ENCODE measurements at places on chromosomes 3 and 15. TPM values are rescaled to one million over a fixed set of nuclear protein-coding genes. Genes with fewer than 3 reads are reported as not detected.

Gene POLQ
- total RNA-seq, result 1.6 TPM

DNA sequence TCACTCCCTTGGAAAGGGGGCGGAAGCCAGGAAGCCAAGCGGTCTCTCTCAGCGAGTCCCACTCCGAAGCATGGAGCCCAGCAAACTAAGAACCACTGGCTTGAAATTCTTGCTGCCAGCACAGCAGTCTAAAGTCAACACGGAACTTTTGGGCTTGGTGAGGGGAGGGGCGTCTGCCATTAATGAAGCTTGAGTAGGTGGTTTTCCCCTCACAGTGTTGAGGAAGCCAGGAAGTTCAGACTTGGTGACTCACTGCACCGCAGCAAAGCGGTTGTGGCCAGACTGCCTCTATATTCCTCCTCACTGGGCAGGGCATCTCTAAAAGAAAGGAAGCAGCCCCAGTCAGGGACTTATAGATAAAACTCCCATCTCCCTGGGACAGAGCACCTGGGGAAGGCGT lies 665.4 kb upstream of the CBLB start:
- no peak for DNase-seq

DNA sequence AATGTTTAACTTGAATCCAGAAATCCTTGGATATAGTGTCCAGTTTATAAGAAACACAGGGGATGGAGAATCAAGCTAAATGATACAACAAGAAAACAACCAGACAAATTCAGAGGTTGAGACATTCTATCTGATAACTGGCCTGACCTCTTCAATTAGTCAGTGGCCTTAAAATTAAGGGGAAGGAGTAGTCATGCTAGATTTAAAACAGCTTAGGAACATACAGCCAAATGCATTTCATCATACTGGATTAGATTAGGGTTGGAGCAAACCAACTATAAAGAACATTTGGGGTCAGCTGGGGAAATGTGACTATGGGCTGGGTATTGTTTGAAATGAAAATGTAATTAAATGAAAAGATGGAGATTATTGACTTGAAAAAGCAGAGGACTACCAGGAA lies 53.3 kb downstream of the PPARG start:
- DNase-seq, result no peak

Gene UBXN7
- total RNA-seq, result 31.0 TPM

DNA sequence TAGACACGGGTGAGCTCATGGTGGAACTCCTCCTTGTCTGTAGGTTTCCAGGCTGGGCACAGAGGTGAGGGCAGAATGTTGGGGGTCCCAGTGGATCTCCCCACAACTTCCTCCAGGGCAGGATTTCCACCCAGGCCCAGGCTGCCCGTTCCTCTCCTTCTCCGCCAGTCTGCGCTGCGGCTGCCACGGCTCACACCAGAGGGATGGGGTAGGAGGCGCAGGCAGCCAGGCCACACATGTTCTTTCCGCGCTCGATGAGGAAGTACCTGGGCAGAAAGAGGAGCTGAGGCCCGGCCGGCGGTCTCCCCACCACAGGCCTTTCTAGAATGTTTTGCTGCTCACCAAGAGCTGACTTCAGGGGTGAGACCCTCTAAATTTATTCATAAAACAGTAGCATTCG lies 22.9 kb downstream of the CTSH start:
- no peak for DNase-seq

GRCh38 chr3:195549931-195550519 lies 6.9 kb upstream of the PPP1R2 start:
- DNase-seq, result no peak

DNA sequence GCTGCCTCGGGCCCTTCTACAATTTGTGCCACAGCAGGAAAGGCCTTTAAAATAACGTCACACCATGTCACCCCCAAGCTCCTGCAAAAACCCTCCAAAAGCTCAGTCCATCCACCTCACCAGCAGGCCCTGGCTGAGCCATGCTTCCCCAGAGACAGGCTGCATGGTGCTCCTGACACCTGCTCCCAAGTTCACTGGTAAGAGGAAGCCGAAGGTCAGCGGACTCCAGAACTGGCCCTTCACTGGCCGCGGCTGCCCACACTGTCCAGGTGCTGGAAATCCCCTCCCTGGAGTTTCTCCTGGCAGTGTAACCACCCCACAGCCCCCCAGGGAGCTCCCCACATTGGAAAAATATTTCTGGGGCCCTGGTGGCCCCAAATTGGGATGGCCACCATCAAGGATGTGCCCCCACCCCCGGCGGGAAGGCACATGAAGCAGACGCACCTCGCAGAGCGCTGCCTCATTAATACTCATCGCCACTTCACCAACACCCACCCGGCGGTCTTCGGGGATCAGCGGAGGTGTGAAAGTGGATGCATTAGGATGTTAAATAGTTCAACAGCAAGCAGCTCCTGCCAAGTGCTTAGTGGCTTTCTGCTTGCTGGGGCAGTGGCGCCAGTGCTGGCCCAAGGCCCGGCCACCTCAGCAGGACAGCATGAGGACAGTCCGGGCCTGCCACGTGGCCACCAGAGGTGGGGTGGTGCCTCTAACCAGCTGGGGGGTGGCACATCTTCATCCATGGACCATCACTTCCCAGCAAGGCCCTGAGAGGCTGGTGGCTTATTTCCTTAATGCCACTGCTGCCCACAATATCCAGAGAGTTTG lies 146.1 kb upstream of the IQSEC1 start:
- no peak for DNase-seq

Gene KLHL24
- 53.6 TPM for total RNA-seq

Gene ISG20
- total RNA-seq, result 36.5 TPM

- no peak for DNase-seq
Observed at GRCh38 chr3:63441262-63441661, 163.2 kb downstream of the SYNPR start.

Gene RAMAC
- total RNA-seq, result 16.5 TPM

GRCh38 chr3:118171236-118171852 lies 863.3 kb downstream of the IGSF11 start:
- no peak for DNase-seq

GRCh38 chr3:65576966-65577365 lies 461.8 kb downstream of the MAGI1 start:
- no peak for DNase-seq

Gene ACOX2
- total RNA-seq, result 0.10 TPM

DNA sequence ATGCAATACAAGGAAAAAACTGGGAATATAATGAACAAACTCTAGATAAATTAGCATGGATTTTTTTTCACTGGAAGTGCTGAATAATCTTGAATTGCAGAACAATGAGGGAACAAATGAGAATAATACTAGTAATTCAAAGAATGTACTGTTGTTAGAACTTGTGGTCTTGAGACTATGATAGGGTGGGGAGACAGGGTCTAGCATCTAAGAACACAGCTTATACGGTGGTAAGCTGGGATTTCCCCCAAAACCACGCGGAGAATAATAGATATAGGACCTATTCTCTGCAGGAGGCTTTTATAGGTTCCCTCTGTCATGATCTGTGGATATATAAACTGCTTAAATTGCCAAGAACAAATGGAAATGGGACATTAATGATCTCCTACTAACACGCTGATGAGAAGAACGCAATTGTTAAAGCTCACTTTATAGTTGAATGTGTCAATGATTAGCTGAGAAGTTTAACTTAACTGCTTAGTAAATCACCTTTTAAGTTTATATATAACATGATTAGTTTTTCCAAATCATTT lies 692.3 kb downstream of the ZPLD1 start:
- DNase-seq, result no peak

DNA sequence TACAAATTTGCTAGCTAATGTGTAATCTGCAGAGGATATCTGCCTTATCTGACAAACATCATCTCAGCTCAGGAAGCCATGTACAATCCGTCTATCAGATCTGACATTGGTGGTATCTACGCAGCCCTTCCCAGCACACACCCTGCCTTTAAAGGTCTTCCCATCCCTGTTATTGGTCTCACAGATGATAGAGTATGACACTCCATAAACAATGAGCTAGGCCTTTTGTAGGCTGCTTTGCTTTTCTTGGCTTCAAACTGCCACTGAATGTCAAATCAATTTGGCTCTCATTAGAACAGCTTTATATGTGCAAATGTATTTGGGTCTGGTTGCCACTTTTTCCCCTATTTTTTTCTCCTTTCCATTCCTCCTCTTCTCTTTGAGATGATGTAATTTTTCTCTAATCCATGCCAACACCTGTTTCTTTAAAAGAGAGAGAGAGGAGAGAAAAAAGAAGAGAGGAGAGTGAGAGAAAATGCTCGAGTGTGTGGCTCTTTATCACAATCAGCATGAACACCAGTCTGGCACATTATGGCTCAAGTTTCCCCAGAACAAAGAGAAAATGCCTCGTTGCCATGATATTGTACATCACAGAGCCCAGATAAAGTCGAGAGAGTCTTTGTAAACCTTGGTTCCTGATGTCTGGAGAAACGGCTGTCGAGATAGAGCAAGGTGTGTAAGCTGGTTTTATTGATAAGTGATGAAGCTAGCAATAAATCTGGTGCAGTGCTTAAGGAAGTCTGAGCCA lies 80.8 kb upstream of the DPH6 start:
- no peak for DNase-seq

DNA sequence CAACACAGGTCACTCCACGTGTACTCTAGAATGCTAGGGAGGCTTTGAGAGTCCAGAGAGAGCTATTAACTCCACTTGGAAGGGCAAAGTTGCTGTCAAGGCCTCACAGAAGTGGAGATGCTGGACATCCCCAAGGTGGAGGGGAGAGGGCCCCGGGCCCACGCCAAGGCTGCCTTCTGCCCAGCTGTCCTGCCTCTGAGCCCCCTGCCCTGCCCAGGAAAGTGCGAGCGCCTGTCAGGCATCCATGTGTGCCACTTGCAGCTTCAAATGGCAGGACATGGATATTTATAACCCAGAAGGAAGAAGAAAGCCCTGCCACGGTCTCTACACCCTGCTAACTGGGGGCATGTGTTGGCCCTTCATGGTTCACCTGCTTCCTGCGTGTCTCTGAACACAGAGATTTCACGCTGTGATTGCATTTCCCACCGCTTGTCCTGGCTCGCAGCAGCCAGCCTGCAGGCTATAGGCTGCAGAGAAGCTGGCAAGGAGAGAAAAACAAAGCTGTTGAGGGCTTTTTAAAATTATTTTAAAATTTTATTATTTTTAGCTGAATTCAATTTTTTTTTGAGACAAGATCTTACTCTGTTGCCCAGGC lies 17.0 kb downstream of the ANKDD1A start:
- no peak for DNase-seq

Gene ECE2
- not detected for total RNA-seq

DNA sequence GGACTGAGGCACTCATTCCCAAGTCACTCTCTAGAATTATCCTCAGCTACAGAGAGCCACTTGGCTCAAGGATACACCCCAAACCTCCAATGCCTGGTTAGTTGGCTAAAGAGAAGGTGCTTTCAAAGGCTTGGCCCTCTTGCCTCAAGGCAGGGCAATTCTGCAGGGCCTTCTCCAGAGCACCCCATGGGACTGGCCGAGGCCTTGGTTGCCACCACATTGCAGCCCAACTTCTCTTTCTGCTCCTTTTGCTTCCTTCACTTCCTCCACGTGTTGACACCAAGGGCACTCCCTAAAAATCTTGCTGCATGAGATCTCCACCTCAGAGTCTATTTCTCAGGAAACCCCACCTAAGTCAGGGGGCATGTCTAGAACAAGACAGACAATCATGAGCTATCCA lies 36.7 kb downstream of the MEGF11 start:
- DNase-seq, result no peak

GRCh38 chr3:84727616-84728015 lies 231.2 kb upstream of the CADM2 start:
- no peak for DNase-seq

Gene LRRN1
- total RNA-seq, result not detected

GRCh38 chr3:173395412-173396181 lies 1.9 kb upstream of the NLGN1 start:
- DNase-seq, result peak; percentile 41

GRCh38 chr3:184512621-184513020 lies 49.0 kb upstream of the EPHB3 start:
- no peak for DNase-seq

DNA sequence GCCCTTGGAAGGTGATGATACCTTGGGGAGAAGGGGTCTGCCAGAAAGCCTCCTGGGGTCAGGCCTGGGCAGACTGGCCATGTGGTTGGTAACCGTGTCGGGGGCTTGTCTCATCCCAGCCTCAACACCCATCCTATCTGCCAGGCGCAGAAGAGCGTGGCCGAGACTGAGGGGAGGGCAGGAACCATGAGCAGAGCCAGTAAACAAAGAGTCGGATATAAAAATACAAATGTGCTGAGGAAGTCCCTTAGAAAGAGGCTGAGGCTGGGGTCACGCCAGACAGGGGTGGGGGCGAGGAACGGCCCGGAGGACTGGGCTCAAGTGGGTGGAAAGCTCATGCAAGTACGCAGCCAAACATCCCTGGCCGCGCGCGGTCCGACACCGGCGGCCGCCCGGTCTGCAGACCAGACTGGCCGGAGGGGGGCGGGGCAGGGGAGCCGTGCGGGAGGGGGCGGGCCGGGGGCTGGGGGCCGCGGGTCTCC lies 1.9 kb downstream of the CAMK2N2 start:
- no peak for DNase-seq

GRCh38 chr3:8152821-8153418 lies 348.7 kb upstream of the LMCD1 start:
- no peak for DNase-seq

- DNase-seq, result no peak
Observed at GRCh38 chr15:25701721-25702465, 161.2 kb downstream of the ATP10A start.

Gene C3orf49
- total RNA-seq, result not detected

- DNase-seq, result no peak
Observed at GRCh38 chr15:81728726-81729125, 317.1 kb downstream of the MEX3B start.

Gene LZTFL1
- 17.0 TPM for total RNA-seq

Gene MYEF2
- total RNA-seq, result 21.9 TPM

Gene PEX11A
- total RNA-seq, result 5.4 TPM

GRCh38 chr3:169836078-169836941 lies 23.6 kb upstream of the LRRC34 start:
- no peak for DNase-seq
